ENCODE measurements at places on chromosomes 1 and 21.

DNA sequence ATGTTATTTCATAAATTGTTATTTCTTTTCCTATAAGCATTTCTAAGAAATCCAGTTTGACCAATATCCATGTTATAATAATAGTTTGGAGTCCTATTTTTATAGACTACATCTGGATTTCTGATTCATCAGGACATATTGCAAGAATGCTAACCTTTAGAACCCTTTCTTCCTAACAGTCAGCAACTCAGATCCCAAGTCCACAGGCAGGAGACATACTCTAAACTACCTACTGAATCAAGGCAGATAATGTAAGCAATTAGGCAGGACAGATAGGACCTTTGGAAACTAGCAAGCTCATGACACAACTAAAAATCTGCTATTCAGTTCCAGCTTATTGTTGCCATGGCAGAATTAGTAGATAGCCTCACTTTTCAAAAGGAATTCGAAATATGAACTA is 104.1 kb downstream of the DENND1B start:
- DNase-seq, result no peak

- DNase-seq, result peak; percentile 28
Observed at GRCh38 chr1:53485478-53486394, 26.5 kb downstream of the DMRTB1 start.

- DNase-seq, result peak; percentile 16
Observed at GRCh38 chr1:244730153-244730933, 77.4 kb downstream of the DESI2 start.

DNA sequence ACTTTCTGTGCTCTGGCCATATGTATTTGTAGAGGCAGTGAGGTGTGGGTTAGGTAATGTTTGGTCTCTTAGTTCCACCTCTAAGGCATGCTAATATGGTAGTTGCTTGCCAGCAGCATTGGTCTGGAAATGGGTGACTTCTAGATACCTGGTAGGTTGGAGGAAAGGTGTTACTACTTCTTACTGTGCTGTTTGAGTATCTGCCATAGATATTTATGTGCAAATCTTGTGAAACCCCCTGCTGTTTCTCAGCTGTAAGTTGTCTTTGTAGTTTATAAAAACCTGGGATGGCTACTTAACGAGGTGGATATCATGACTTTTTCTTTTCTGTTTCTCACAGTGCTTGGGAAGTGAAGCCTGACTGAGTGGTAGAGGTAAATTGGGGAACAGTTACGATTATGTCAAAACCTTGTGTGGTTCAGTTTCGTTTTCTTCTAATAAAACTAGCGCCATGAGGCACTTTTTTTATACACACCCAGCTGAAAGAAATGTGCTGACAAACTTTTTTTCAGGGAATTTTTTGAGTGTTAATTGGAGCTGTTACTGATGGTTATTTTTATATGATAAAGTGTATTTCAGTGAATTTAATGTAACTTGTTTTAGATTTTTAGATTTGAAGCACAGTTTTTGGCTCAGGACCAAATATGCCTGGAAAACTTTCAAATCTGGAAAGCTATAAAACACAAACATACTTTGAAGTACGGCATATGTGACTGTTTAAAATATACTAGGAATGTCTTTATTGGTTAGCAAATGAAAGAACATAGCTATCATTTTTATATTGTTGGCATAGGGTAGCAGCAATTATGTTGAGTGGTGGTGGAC is 42.1 kb downstream of the CAMSAP2 start:
- no peak for DNase-seq

- DNase-seq, result no peak
Observed at GRCh38 chr21:34647555-34647954, 21.2 kb upstream of the CLIC6 start.

GRCh38 chr1:91643431-91643830 is 142.8 kb downstream of the CDC7 start:
- no peak for DNase-seq

- DNase-seq, result no peak
Observed at GRCh38 chr1:109060707-109061106, 15.1 kb downstream of the TAF13 start.

DNA sequence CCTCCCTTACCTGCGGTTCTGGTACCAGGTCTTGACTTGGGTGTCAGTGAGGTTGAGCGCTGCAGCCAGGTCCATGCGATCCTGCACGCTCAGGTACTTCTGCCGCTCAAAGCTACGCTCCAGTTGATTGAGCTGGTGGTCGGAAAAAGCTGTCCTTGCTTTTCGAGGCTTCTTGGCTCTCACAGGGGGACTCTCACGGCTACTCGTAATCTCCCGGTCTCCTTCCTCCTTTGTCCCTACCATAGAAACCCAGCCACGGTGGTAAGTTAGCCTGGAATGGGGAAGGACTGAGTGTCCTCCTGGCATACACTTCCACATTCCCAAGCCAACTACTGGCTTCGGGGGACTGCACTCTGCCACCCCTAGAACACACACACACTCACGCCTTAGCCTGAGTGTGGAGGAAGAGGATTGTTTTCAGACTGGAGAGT is 2.6 kb downstream of the BARHL2 start:
- no peak for DNase-seq

- no peak for DNase-seq
Observed at GRCh38 chr1:75053207-75053606, 81.0 kb upstream of the LHX8 start.

DNA sequence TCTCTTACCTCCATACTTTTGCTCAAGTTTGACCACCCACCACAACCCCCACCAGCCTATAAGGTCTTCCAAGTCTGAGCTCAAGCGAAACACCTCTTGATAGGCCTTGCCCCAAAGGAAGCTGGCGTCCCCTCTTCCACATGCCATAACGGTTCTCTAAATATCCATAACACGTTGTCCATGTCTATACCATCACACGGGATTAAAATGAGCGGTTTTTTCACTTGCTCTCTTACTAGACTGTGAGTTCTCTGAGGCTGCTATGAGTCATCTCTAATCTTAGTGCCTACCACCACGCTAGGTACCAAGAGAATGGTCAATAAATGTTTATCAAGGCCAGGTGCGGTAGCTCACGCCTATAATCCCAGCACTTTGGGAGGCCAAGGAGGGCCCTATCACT is 41.0 kb downstream of the WASF2 start:
- no peak for DNase-seq

DNA sequence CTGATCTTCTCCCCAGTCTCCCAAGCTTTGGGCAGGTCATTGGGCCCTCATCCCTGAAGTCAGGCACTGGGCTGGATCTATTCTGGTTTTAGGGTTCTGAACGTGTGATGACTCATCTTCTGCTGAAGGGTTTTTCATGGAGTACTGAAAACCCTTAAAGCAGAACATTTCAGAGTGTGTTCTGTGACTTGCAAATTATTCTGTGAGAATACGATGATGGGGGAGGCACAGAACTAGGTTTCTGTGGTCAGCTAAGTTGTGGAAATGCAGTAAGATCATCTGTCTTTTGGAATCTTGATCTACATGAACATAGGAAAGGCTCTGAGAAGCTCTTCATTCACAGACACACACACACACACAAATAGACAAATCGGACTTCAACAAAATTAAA is 46.2 kb downstream of the NAV1 start:
- no peak for DNase-seq

- DNase-seq, result no peak
Observed at GRCh38 chr21:36874665-36875064, 91.8 kb downstream of the HLCS start.

GRCh38 chr1:185956881-185957280 is 222.7 kb downstream of the HMCN1 start:
- DNase-seq, result no peak

- no peak for DNase-seq
Observed at GRCh38 chr1:46174448-46175231, at the start of gene TSPAN1. TSPAN1 (plus strand) TSS chr1:46175087; CDS start chr1:46181108, 6,021 bp downstream.

GRCh38 chr1:156656806-156657740 is 15.2 kb downstream of the BCAN start:
- DNase-seq, result peak; percentile 58

DNA sequence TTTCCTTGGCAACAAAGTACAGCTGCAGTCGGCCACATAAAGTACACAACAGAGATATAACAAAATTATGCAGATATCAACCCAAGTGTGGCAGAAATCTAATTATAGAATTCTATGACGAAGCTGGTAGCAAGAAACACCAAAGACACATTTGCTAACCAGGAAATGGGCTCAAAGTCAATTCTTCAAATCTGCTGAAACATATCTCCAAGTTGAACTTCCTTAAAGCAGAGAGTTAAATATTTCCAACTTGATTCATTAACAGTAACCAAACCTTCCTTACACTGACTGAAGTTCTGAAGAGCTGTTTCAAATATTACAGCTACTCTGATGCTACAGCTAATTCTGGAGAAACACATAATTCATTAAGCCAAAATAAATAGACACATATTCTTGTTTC is 67.6 kb upstream of the SDC3 start:
- no peak for DNase-seq

DNA sequence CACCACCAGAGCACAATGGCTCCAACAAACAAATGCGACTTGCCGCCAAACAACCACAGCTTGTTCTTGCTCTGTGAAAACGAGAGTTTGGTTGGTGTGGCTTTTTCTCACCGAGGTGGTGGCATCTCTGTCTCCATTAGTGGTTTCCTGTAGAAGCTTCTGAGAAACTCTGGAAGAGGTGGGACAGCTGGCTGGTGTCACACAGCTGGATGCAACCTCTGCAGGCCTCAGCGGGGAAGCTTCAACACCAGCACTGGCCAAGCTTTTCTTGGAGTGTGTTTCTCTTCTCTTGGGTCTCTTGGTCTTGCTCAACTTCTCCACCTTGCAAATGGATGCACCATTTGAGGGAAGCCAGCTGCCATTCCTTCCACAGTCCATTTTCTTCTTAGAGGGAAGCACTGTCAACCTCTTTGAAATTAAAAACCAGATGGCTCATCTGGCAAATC is 124.8 kb downstream of the KCNN3 start:
- DNase-seq, result peak; percentile 57

DNA sequence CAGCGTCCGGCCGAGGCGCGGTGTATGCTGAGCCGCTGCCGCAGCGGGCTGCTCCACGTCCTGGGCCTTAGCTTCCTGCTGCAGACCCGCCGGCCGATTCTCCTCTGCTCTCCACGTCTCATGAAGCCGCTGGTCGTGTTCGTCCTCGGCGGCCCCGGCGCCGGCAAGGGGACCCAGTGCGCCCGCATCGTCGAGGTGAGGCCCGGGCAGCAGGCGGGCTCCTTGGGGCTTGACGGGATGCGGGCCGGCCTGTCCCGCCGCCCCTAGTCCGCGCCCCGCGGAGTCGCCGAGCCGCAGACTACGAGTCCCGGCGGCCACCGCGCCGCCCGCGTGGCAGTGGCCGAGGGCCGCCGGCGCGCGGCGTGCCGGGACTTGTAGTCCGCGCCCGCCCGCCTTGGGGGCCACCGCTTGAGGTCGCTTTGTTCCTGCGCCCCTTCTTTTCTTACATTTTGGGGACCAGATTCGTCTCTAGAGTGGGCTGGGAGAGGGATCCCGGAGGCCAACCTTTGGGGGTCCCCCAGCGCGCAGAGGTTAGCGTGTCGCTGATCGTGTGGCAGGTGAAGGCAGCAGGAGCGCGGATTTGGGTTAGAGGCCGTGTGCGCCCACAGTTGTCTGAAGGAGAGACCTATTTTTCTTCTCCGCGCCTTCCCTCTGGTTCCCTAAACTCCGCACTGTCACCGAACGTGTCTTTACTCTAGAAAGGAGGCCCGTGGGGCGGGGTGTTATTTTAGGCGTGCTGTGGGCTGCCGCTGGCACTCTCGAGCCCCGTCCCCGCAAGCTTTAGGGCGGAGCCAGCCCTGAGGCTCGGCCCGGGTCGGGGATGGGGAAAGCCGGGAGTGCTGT is 553 bp downstream of the CMPK1 start:
- peak; percentile 75 for DNase-seq

DNA sequence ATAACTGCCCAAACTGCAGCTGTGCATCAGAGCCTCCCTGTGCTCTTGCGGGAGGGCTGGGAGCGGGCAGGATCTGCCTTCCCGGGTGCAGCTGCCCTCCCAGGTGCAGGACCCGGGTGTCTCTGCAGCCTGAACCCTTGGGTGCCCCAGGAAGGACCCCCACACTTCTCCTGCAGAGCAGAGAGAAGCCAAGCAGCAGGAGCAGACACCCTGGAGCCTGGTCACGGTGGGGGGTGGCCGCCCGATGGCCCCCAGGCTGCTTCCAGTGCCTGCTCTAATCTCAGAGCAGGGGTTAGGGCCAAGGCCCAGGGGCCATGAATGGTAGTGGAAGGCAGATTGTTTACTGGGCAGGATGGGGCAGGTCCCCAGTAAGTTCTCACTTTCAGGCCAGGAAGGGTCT is 83.0 kb downstream of the RHOU start:
- DNase-seq, result no peak

DNA sequence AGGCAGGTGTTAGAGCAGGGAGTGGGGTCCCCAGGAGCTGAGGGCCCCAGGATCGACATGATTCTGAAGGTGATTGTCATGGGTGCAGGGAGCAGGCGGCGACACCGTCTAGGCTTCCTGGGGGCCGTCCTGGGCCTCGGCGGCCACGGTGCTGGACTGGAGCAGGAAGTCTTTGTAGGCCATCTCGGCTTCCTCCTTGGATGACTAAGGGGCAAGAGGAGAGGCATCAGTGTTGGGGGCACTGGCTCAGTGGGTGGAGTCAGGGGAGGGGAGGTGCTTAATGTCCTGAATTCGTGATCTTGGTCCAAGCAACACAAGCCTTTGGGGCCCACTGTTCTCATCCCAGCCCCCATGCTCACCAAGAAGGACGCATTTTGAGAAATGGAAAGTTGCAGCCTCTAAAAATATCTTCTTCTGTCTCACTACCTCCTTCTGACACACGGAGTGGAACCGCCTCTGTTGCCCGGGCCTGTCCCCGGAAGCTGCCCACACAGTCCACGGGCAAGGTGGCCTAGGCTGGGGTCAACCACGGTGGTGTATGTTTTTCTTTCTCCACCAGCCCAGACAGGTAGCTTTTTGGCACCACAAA is 8.6 kb upstream of the FCMR start:
- no peak for DNase-seq

- no peak for DNase-seq
Observed at GRCh38 chr1:20896826-20897225, 109.7 kb upstream of the HP1BP3 start.

- DNase-seq, result no peak
Observed at GRCh38 chr1:229784834-229785233, 158.8 kb downstream of the URB2 start.

Measured in activated T-helper 2 cell treated with anti-CD3 and anti-CD28 coated beads, Interferon-gamma antibody, Interleukin-2, Interleukin-4, amounts not matched to agents 10 μg/mL and 5 μg/mL and 100 μg/mL, durations not matched to agents 14 hours and 24 hours and 36 hours (primary cell).